ENCODE measurements at places on chromosomes 2 and 18. TPM values are rescaled to one million over a fixed set of nuclear protein-coding genes. Genes with fewer than 3 reads are reported as not detected.

Gene DSC3
- under 0.01 TPM for total RNA-seq

Gene CDC42EP3
- total RNA-seq = 3.7 TPM

Gene SERPINB8
- 1.0 TPM for total RNA-seq

Gene SLC5A7
- total RNA-seq = under 0.01 TPM

Gene LOXL3
- total RNA-seq = 8.4 TPM

Gene SPP2
- not detected for total RNA-seq

Gene STAT4
- total RNA-seq = 2.6 TPM

Gene CACNB4
- total RNA-seq = 7.8 TPM

Gene SH2D6
- not detected for total RNA-seq

Gene TMEM178A
- 4.7 TPM for total RNA-seq

Gene NXPH2
- total RNA-seq = 9.4 TPM

Gene SLC8A1
- total RNA-seq = 45.9 TPM

Gene UGT1A10
- total RNA-seq = not detected
